ENCODE measurements at places on chromosomes 1 and 21. TPM values are rescaled to one million over a fixed set of nuclear protein-coding genes. Genes with fewer than 3 reads are reported as not detected.

GRCh38 chr21:36916718-36917117, 49.8 kb downstream of the HLCS start:
- H3K4me3 ChIP-seq = no peak overlapping the region
- H3K27ac ChIP-seq = no peak overlapping the region
- no peaks in the 10 kb centered on the region for H3K4me1 ChIP-seq
- H3K27me3 ChIP-seq = no peaks in the 10 kb centered on the region
- H3K36me3 ChIP-seq = no peaks in the 10 kb centered on the region
- DNase-seq = no peak

The PDPN gene
- 0.61 TPM for total RNA-seq

DNA sequence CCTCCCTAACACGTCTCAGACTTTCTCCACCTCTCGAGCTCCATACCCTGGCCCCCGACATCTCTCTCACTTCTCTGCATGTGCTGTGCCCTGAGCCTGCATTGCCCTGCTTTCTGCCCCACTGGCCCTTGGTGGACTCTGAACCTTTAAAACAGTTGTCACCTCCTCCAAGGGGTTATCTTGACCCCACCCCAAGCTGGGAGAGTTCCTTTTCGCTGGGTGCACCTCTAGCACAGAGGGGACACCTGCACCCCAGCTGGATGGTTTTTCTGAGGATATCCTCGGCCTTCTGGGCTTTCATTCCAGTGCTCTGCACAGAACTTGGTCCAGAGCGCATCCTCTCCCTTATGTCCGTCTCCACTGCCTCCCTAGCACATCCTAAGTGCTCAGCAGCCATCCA, 4.2 kb upstream of the CDCP2 start:
- H3K36me3 ChIP-seq = no peaks in the 10 kb centered on the region
- peaks cover 11% of the 10 kb centered on the region for H3K4me1 ChIP-seq
- no peak for DNase-seq
- no peaks in the 10 kb centered on the region for H3K27me3 ChIP-seq
- no peak overlapping the region for H3K27ac ChIP-seq

The SEMA4A gene
- 0.62 TPM for total RNA-seq

Data from right lobe of liver (tissue), 6 donors.